ENCODE measurements at places on chromosomes 12 and 14. TPM values are rescaled to one million over a fixed set of nuclear protein-coding genes. Genes with fewer than 3 reads are reported as not detected.
A peak's percentile ranks its signal among the peaks of the same experiment; 100 is the strongest.

The ANKRD33 gene
- total RNA-seq: not detected

DNA sequence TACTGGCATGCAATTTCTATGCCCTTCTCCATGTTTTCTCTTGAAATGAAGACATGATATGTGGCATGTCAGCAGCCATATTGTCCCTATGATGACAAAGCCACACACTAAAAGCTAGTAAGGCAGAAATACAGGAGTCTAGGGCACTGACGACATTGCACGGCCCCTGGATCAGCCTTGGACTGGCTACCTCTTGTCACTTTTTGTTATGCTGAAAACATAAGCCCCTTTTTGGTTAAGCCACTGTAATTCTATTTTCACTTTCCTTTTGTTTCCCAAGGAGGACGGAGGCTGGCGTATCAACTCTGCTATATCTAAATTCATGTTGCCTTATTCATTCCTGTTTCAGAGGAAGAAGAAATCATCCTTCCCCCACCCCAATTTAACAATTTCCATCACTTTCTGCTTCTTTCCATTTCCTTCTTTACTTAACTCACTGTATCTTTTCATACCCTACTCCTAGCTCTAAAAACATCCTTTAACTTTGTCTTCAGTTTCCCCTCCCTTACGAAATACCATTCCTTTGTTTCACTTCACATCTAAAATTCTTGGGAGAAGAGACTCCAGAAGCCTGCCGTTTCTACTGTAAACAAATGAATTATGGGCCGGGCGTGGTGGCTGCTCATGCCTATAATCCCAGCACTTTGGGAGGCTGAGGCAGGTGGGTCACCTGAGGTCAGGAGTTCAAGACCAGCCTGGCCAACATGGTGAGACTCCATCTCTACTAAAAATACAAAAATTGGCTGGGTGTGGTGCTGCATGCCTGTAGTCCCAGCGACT lies 364.1 kb downstream of the PCNX1 start:
- no peak for DNase-seq

DNA sequence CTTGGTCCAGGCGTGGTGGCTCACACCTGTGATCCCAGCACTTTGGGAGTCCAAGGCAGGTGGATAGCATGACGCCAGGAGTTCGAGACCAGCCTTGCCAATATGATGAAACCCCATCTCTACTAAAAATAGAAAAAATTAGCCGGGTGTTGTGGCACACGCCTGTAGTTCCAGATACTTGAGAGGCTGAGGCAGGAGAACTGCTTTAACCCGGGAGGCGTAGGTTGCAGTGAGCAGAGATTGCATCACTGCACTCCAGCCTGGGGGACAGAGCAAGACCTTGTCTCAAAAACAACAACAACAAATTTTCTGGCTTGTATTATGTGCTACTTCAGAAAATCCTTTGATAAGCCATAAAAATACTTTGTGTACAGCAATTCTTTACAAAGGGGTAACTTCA lies 41.1 kb downstream of the LARP4 start:
- no peak for DNase-seq

- DNase-seq: no peak
Measured at GRCh38 chr12:41706376-41706775, 438.3 kb downstream of the GXYLT1 start.

GRCh38 chr14:102975662-102976061 lies 53.2 kb downstream of the AMN start:
- DNase-seq: no peak

The AJUBA gene
- 8.0 TPM for total RNA-seq

DNA sequence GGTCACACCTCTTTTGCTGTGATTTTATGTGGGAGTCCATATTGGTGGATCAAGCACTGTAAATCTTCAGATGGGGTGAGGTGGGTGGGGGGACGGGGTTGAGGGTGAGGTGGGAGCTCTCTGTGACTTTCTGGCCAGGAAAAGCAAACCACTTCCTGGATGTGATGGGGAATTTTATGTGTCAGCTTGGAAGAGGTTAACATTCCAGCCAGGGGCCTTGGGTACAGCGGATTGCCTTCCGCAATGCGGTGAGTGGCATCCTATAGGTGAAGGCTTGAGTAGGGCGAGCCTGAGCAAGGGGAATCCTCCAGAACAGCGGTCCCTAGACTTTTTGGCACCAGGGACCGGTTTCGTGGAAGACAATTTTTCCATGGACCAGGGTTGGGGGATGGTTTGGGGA lies 36.2 kb downstream of the DLK1 start:
- DNase-seq: no peak

GRCh38 chr12:112850383-112850782 lies 56.4 kb upstream of the OAS1 start:
- DNase-seq: peak; percentile 27

DNA sequence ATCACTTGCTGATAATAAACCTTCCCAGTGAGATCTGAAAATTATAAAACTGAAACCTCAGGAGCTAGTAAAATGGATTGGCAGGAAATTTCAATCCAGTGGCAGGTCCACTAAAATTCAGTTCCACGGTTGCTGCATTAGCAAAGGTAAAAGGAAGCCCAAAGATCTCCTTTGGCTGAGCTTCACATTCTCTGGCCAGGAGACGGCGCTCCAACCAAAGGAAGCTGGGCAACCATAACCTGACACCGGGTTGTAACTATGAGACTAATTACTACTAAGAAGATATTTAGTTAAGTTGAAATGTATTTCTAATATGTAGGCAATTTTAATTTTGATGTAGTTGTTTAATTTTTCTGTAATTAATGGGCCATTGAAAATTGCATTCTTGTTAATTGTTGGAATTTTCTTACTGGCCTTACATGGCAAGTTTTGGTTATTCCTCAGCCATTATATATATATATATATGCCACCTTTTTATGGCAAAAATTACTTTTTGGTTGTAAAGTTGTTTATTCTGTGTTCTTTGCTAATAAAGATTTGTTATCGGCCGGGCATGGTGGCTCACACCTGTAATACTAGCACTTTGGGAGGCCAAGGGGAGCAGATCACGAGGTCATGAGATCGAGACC lies 17.0 kb downstream of the OR8S1 start:
- peak; percentile 26 for DNase-seq

The CCDC88C gene
- 3.5 TPM for total RNA-seq

DNA sequence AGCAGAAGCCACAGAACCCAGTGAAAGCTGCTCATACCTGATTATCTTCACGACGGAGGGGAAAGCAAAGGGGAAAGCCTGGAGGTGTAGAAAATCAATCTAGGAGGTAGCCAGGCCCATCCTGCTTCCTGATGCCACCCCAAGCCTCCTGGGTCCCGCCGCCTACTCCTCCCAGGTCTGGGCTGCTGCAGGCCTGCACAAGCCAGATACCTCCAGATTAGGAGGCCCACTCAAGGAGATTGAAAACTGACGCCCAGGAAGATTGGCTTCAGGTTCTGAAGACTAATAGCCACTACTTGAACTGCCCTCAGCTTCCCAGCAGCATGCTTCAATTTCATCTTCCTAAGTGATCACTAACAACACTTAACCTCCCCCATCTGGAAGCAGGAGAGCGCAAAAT lies 87.1 kb downstream of the GCH1 start:
- DNase-seq: no peak

DNA sequence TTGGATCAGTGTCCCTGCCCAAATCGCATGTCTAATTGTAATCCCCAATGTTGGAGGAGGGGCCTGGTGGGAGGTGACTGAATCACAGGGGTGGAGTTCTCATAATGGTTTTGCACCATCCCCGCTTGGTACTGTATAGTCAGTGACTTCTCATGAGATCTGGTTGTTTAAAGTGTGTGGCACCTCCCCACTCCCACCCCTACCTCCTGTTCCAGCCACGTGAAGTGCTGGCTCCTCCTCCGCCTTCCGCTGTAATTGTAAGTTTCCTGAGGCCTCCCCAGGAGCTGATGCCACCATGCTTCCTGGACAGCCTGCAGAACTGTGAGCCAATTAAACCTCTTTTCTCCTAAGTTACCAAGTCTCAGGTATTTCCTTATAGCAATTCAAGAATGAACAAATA lies 67.2 kb downstream of the FERMT2 start:
- no peak for DNase-seq

- no peak for DNase-seq
Measured at GRCh38 chr12:19916196-19916753, 452.1 kb upstream of the PDE3A start.

- no peak for DNase-seq
Measured at GRCh38 chr14:90534838-90535555, 138.2 kb downstream of the CALM1 start.

- DNase-seq: no peak
Measured at GRCh38 chr12:10018386-10018785, 8.0 kb downstream of the CLEC12B start.

DNA sequence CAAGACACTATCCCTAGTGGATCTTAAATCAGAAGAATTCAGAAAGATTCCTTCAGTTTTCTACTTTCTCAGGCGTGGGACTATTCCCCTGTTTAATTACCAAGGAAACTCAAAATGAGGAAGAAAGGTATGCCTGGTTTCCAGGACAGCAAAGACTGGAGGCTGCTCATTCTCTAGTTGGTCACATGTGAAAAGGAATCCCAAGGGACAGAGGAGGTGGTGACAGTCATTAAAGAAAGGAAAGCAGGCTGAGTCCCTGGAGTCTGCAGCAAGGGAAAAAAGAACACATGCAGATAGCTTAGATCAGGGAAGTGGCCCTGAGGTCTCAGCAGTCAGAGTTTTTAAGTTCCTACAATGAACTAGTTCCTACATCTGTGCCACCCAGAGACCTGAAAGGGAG lies 165.4 kb upstream of the CCDC198 start:
- DNase-seq: no peak

The BEST3 gene
- total RNA-seq: not detected

GRCh38 chr12:98437166-98437565 lies 78.2 kb upstream of the TMPO start:
- no peak for DNase-seq

GRCh38 chr12:11652351-11653040 lies 3.0 kb downstream of the ETV6 start:
- peak; percentile 29 for DNase-seq

DNA sequence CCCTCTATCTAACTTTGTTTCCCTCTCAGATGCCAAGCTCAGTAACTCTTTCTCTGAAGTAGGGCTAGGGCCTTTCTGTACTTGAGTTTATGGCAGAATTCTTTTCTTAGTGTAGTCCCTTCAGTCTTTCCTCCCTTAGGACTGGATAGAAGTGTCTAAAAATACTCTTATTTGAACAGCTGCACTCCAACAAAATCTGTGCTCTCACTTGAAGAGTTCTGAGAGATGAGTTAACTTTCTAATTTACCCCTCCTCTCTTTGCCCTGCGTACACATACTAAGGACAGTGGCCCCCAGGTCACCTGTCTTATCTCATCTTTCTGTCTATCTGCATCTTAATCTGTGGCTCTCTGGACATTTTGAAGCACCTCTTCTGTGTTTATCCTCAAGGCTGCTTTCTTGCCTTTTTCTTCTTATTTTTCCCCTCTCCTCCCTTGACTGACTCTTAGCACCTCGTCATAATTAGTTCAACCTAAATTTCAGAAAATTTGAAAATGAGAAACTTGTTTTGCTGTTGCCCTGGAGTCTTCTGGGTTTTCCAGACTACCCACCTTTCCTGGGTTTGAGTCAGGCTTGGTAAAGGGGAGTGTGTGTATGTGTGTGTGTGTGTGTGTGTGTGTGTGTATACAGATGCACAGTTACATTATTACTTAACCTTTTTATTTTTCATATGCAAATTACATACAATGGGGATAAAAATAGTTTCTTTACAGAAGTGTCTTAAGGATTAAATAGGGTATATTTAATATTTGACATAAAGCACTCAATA lies 23.9 kb downstream of the NCKAP1L start:
- DNase-seq: no peak

DNA sequence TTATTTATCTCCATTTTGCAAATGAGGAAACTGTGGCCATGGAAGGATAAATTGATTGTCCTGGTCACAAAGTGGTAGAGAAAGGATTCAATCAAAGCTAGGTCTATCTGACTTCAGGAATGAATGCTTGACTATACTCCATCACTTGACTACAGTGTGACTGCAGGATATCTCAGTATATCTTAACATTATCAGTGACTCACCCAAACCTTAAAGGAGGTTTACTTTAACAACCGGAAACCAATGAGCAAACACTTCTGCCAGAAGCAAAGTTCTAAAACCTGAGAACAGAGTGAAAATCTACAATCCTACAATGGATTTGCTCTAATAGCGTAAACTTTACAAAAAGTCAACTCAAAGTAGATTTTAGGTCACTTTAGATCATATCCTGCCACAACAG lies 277.0 kb downstream of the CEP128 start:
- DNase-seq: no peak

DNA sequence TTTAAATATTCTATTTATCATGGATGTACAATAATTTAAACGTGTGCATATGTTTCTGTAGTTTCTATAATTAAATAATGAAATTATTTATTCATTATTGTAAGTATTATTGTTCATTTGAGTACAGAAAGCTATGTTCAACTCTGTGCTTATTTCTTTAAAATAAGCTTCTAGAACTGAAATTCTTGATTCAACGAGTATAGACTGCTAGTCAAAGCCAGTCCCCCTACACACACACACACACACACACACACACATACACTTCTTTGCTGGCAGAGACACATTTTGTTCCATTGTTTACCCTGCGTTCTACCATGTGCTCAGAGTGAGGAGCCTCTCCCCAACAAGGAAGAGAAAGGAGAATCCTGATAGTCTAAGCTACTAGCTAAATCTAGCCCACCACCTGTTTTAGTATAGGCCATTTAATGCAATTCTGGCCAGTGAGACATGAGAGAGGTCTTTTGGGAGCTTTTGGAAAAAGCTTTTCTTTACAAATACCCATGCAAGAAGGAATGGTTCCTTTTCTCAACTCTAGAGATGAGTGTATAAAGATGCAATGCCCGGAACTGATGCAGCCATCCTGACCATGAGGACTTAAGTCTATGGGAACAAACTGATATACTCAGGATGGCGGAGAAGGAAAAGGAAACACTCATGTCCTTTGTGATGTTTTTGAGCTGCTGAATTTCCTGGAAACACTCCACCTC lies 161.4 kb downstream of the NDUFA12 start:
- no peak for DNase-seq

The ALX1 gene
- total RNA-seq: not detected

- DNase-seq: peak; percentile 70
Measured at GRCh38 chr12:57135527-57136326, 7.4 kb downstream of the LRP1 start.

DNA sequence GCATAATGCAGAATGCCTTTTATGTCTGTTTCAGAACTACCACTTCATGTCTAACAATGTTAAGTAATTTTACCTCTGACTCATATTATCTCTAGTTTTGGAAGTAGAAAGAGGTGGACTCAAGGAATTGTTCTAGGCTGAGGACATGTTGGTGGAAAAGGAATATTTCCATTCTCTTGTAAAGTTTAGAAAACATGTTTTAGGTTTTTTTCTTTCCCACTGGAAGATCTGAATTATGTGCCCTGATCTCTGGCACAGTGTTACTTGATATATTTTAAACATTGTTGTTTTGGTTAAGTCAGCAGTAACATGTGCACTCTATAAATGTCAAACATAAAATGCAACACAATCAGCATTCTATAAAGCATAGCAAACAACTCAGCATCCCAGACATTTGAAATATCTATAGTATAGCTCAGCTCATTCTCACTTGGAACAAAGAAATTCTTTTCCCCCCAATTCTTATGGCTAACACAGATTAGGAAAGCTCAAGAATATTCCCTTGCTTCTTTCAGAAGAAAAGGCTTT lies 202.3 kb downstream of the STXBP6 start:
- no peak for DNase-seq
